ENCODE measurements at places on chromosomes 6 and 20.

- no peak for DNase-seq
Measured at GRCh38 chr6:15086348-15087158, 159.3 kb upstream of the JARID2 start.

DNA sequence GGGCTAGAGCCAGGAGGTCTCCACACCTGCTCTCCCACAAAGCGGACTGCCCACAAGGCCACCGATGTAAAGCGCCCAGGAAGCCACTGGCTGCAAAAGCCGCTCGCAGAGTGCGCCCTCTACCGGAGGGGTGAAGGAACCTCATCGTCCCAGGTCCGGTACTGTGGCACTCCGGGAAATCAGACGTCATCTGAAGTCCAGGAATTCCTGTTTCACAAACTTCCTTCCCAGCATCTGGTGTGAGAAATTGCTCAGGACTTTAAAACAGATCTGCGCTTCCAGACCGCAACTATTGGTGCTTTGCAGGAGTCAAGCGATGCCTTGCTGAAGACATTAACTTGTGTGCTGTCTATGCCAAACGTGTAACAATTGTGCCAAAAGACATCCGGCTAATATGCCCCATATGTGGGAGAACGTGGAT lies 115.1 kb upstream of the ARID1B start:
- peak; percentile 88 for DNase-seq

- no peak for DNase-seq
Measured at GRCh38 chr6:51299621-51300380, 481.1 kb downstream of the TFAP2B start.

GRCh38 chr6:139277587-139277986 lies 14.2 kb downstream of the TXLNB start:
- DNase-seq, result no peak

- no peak for DNase-seq
Measured at GRCh38 chr6:19879663-19880062, 42.5 kb downstream of the ID4 start.

GRCh38 chr20:18321976-18322950 lies 33.9 kb downstream of the ZNF133 start:
- no peak for DNase-seq

DNA sequence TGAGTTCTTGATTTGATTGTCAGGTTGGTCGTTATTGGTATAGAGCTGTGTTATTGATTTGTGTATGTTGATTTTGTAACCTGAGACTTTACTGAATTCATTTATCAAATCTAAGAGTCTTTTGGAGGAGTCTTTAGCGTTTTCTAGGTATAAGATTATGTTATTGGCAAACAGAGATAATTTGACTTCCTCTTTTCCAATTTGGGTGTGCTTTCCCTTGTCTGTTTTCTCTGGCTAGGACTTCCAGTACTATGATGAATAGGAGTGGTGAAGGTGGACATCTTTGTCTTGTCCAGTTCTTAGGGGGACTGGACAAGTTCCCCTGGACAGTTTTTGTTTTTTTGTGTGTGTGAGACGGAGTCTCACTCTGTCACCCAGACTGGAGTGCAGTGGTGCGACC lies 17.4 kb downstream of the HLA-DOA start:
- no peak for DNase-seq

- no peak for DNase-seq
Measured at GRCh38 chr6:24908650-24909035, 27.1 kb downstream of the RIPOR2 start.

GRCh38 chr20:59789686-59790085 lies 143.8 kb downstream of the SYCP2 start:
- no peak for DNase-seq

DNA sequence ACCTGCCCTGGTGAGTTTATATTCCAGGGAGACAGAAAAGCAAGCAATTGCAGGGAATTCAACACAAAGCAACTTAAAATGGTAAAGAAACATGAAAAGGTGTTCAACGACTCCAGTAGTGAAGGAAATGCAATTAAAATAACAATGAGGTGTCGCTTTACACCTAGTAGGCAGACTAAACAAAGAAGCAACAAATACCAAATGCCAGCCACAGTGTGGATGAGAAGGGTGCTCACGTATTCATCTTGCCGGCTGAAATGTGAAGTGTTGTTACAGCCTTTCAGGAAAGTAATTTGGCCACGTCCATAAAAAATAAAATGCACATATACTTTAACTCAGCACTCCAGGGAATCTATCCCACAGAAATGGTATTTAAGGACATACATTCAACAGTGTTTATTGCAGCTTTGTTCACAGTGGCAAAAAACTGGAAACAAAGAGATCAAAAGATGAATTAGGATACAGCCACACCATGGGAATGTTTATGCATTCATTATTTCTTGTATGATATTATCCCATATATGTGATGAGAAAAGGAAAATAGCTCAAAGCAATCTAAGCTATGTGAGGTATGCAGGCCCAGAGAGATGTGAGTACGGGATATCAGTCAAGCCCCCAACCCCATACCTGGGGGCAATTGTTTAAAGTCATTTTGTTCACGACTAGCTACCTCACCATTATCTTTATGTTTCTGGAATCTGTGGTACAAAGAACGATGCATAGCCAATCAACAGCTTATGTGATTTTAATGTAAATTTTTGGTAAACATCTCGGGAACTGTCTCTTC lies 266.0 kb upstream of the SOX4 start:
- no peak for DNase-seq

DNA sequence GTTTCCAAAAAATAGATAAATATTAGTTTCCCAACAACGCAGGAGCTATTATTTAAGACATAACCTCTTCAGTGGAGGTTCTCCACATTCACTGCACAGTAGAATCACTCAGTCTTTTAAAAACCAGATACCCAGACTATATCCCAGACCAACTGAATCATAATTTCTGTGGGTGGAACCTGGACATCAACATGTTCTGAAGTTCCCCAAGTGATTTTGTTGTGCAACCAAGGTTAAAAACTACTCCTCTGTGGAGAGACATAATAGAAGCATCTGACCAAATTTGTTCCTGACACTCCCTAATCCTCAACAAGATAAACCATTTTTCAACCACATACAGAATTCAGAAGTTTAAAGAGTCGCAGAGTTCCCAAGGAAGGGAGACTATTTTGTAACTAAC lies 42.3 kb downstream of the STK38 start:
- no peak for DNase-seq

GRCh38 chr20:16517946-16518783 lies 55.1 kb downstream of the KIF16B start:
- no peak for DNase-seq

- no peak for DNase-seq
Measured at GRCh38 chr6:89643406-89643805, 4.9 kb upstream of the LYRM2 start.

GRCh38 chr6:119602215-119603178 lies 252.9 kb upstream of the MAN1A1 start:
- DNase-seq, result no peak

DNA sequence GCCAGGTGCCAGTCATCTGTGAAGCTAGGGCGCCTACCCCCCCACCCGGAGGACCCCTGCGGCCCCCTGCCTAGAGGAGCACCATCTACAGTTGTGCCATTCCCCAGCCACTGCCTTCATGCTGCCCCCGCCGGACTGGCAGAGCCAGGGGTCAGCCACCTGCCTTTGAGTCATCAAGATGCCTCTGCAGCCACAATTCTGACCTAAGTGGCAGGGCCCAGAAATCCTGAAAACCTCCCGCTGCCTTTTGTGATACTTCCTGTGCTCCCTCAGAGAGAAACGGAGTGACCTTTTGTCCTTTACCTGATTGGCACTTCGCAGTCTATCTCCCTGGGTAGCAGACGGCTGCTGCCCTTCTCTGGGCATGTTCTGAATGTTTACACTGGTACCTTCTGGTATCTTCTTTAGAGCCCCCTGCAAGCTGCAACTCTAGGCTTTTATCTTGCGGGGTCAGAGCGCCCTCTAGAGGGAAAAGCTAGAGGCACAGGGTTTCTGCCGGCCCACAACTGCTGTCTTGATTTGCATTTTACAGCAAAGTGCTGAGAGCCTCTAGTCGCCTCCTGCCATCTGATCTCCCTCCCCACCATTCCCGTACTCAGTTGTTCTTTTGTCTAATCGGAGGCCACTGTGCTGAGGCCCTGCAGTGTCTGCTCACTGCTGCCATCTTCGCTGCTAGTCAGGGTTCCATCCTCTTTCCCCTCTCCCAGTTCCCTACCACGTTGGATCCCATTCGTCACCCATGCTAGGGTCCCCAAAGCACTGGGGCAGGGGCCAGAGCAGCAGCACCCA lies 26.9 kb downstream of the SPATA2 start:
- peak; percentile 94 for DNase-seq
